ENCODE measurements at places on chromosomes 7 and 10.

- no peak for DNase-seq
These were observed 134.7 kb upstream of the RNF32 start for GRCh38 chr7:156505876-156506275.

DNA sequence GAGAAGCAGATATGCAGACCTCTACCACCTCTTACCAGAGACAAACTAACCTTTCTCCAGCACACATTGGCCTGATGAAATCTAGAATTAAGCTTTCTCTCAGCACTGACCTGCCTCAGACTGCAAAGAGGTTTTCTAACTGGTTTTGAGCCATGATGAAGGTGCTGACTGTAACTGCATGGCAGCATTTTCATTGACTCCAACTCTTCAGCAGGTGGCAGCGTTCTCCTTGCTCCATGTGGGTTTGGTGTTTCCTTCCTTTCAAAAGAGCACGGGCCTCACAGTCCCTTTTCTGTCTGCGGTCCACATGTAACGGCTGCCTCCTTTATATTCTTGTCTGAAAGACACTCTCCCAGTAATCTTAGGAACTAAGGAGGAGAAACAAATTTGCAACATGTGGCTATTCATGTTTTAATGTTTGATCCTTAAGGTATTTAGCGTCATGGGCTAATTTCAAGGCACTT, 12.6 kb downstream of the KLLN start:
- peak; percentile 22 for DNase-seq

GRCh38 chr10:49567810-49568209, 28.9 kb upstream of the ERCC6 start:
- no peak for DNase-seq

DNA sequence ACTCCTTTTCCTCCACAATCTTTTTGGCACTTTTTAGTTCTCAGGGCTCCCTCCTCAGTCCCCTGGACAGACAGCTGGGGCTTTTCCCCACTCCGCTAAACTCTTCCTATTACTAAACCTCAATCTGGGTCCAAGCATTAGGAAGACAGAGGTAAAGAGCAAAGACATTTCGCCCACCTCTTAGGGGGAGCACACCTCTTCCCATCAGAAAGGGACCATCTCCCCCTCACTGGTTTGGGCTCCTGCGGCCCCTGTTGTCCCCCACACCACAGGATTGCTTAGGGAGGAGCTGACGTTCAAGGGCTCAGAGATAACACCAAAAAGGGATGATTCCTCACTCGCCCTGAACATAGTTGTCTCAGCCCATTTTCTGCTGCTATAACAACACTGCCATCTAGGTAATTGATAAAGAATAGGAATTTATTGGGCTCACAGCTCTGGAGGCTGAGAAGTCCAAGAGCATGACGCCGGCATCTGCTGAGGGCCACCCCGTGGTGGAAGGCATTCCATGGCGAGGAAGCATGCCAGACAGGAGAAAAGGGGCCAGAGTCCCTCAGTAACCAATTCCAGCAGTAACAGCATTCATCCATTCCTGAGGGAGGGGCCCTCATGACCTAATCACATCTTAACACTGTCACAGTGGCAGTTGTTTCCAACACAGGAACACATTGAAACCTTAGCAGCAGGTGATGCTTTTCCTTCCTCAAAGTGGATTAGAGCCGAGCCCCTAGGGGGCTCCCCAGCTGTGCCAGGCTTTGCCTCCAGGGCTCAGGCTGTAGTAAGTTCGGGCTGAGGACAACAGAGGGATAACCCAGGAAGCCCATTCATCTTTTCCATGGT, 209.6 kb downstream of the EBF3 start:
- no peak for DNase-seq

DNA sequence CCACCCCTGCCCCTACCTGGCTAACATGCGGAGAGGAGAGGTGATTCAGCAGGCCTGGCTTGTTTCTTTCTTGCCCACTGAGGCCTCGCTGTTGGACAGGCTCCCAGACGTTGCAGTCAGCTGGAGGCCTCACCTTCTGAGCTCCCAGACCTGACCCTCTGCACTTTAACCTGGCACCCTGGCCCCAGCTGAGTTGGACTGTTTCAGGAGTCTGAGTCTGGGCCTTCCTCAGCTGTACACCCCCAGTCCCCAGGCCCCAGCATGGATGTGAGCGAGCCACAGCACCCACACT, 35.0 kb downstream of the UNC5B start:
- DNase-seq, result no peak

DNA sequence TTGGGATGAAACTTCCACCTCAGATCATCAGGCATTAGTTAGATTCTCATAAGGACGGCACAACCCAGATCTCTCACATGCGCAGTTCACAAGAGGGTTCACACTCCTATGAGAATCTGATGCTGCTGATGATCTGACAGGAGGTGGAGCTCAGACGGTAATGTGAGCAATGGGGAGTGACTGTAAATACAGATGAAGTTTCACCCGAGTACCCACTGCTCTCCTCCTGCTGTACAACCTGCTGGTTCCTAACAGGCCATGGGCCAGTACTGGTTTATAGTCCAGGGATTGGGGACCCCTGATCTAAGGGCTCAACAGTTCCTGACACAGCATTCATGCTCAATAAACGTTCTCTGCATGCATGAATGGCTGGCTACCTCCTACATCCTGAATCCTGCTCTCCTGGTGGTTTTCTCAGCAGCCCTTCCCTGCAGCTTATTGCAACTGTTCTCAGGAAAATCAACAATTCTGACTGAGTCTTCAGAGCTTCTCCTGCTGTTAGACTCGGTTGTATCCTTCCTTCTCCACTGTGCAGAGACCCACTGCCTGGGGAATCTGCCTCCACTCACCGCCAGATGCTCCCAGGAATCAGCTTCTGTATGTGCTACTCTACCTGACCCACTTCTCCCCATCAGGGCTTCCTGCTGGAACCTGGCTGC, 17.4 kb downstream of the PDE6C start:
- no peak for DNase-seq

GRCh38 chr10:126402721-126403695, 14.7 kb upstream of the ADAM12 start:
- no peak for DNase-seq

GRCh38 chr7:74619235-74619860, 38.2 kb upstream of the GTF2I start:
- no peak for DNase-seq

- no peak for DNase-seq
These were observed 16.0 kb downstream of the CREB3L2 start for GRCh38 chr7:137985897-137986251.

DNA sequence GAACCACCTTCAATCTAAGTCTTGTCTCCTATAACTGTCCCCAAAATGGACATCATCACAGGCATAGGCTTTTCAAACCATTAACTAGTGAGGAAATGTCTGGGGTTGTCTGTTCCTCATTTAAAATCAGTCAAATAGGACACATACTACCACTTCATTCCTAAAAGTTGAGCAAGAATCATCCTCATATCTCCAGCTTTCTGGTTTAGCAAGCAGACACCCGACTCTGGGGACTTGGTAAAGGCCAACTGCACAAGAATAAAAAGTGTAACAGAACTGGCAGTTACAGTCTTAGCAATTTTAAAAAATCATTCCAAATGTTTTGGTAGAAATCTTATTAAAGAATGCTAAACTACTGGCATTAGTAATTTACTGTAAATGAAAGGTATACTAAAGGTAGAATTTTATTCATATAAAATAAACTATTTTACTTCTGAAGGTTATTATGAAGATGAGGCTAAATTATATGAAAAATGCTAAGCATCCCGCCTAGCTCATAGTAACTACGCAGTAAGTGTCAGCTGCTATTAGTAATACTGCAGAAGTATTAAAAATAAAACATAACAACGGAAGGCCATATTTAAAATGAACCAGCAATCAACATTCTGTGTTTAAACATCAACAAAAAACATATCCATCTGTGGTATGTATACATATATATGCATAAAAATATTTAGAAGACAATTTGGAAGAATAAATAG, 60.8 kb downstream of the ZNF438 start:
- DNase-seq, result no peak

DNA sequence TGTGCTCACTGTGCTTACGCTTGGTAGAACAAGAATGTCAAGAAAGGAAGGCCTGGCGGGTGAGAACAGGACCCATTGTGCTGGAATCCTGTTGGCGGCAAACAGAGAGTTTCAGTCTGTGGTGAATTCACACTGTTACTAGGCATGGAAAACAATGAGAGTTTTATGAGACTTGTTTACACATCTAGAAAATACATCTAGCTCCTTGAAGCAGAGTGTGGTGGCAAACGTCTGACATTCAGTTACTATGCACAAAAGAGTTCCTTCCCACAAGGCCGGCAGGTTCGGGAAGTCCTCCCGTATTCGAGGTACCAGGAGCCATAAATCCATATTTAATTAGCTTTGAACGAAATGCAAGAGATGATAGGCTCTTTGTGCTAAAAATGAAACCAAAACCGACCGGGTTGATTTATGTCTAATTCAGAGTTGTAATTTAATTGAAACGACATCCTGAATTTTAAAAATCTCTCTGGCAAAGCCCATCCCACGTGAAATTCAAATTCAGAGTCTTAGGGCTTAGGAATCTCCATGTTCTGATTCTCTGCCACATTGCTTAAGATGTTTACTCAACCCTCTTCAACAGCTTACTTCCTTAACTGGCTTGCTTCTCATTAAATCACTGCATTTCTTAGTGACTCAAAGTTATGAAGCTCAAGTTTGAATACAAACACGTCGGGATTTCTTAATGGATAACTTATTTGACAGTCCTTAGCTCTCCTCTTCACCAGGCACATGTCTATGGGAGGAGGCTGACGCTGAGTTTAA, 299.9 kb upstream of the PITRM1 start:
- DNase-seq, result peak; percentile 83

- DNase-seq, result no peak
These were observed 137.3 kb upstream of the ZMIZ1 start for GRCh38 chr10:78931321-78932053.

- DNase-seq, result peak; percentile 35
These were observed 1.9 kb upstream of the SGMS1 start for GRCh38 chr10:50625649-50626132.

DNA sequence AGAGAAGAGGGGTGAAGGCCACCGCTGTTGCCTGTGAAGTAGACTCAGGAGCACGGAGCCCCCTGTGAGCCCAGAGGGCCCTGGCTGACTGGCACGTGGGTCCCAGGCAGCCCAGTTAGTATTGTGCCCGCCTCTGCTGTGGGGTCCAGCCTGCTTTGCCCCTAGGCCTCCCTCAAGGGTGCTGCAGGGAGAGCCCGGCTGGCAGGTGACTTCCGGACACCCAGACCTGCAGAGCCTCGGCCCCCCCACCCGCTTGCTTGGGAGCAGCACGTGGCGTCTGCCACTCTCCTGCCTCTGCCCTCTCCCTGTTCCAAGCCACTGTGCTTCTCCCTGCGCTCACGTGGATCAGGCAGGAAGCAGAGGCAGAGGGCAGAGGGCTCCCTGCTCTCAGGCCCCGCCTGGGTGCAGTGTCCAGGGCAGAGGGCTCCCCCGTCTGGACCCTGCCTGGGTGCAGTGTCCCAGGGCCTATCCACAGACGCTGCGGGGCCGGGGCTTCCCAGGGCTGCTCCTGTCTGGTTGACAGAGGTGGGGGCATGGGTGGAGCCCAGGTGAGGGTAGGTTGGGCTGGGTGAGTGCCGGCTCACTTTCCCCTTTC, 88.4 kb downstream of the DNAJB6 start:
- DNase-seq, result no peak

- no peak for DNase-seq
These were observed 1.2 kb downstream of the ADIRF start for GRCh38 chr10:86969421-86970041.

DNA sequence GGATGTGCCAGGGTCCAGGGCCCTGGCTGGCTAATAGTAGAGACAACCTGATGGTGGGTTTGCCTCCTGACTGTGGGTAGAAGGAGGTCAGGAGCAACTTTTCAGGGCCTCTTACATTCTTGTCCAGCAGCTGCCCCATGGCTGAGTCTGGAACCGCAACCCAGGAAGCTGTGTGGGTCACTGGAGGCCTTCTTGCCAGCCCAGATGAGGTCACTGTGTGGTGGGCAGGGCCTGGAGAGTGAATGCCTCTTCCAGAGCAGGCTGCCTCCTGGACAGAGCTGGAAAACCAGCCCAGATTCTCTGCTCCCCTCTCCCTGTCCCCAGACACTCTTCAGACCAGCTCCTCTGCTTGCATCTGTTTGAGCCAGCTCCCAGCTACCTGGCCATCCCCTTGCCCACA, 43.5 kb upstream of the LEP start:
- DNase-seq, result no peak

GRCh38 chr7:121397361-121397760, 1.3 kb upstream of the FAM3C start:
- no peak for DNase-seq

- no peak for DNase-seq
These were observed 13.5 kb downstream of the LDB3 start for GRCh38 chr10:86681722-86682386.

DNA sequence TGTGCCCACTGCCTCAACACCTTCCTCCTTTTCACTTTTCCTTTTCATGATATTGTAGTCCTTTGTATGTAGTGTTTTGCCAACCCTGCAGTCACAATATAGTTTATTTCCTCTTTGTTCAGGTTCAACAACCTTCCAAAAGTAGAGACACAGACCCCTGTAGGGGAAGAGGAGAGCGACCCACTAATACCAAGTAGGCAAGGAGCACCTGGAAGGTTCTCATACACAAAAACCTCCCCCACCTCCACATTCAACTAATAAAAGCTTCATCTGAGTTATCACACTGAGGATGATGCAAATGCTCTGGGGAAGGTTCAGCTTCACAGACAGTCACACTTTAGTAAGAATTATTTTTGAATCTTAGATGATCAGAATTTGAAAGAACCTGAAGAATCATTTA, 41.6 kb downstream of the PIK3AP1 start:
- no peak for DNase-seq

GRCh38 chr7:95491634-95492314, 6.0 kb downstream of the ASB4 start:
- no peak for DNase-seq
